Activated T-helper 17 cell treated with anti-CD3 and anti-CD28 coated beads, Interleukin-2, amount 50 U/mL, for 72 hours (primary cell): ENCODE measurements at places on chromosomes 16 and 17.

GRCh38 chr17:48770954-48771353 lies 42.4 kb upstream of the HOXB13 start:
- H3K4me3 ChIP-seq: no peak overlapping the region
- H3K27me3 ChIP-seq: peaks cover 37% of the 10 kb centered on the region
- no peak overlapping the region for H3K27ac ChIP-seq

- H3K27ac ChIP-seq: no peak overlapping the region
- H3K4me1 ChIP-seq: no peaks in the 10 kb centered on the region
- no peak overlapping the region for H3K4me3 ChIP-seq
- ATAC-seq: no peak
- no peaks in the 10 kb centered on the region for H3K36me3 ChIP-seq
Observed at GRCh38 chr17:77535435-77535834, 394.7 kb downstream of the SEC14L1 start.

DNA sequence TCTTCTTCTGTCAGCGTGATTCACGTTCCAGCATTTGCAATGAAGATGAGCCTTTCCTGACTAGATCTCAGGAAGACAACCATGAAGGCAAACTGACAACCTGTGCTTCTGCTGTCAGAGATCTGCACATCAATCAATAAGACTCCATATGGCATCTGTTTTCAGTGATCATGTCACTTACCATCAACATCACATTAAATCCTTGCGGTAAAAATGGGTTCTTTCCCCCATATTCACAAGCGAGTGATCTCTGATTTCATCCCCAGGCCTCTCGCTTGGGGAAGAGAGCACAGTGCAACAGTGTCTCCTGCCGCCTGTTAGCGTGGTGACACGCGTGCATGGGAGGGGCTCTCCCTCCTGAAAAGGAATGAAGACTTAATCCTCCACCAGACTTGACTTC lies 11.1 kb downstream of the NACA2 start:
- H3K27me3 ChIP-seq: peaks cover 33% of the 10 kb centered on the region
- no peak for ATAC-seq
- no peak overlapping the region for H3K4me3 ChIP-seq
- no peaks in the 10 kb centered on the region for H3K36me3 ChIP-seq
- H3K4me1 ChIP-seq: no peaks in the 10 kb centered on the region

GRCh38 chr17:50630524-50631194 lies 4.0 kb upstream of the ABCC3 start:
- no peak overlapping the region for H3K4me3 ChIP-seq
- peaks cover 10% of the 10 kb centered on the region for H3K4me1 ChIP-seq
- H3K27ac ChIP-seq: no peak overlapping the region
- peaks cover 47% of the 10 kb centered on the region for H3K27me3 ChIP-seq

- no peak overlapping the region for H3K27ac ChIP-seq
- no peak overlapping the region for H3K4me3 ChIP-seq
- H3K4me1 ChIP-seq: peaks cover 12% of the 10 kb centered on the region
- no peak for ATAC-seq
Observed at GRCh38 chr16:11552440-11552839, 34.3 kb downstream of the LITAF start.

DNA sequence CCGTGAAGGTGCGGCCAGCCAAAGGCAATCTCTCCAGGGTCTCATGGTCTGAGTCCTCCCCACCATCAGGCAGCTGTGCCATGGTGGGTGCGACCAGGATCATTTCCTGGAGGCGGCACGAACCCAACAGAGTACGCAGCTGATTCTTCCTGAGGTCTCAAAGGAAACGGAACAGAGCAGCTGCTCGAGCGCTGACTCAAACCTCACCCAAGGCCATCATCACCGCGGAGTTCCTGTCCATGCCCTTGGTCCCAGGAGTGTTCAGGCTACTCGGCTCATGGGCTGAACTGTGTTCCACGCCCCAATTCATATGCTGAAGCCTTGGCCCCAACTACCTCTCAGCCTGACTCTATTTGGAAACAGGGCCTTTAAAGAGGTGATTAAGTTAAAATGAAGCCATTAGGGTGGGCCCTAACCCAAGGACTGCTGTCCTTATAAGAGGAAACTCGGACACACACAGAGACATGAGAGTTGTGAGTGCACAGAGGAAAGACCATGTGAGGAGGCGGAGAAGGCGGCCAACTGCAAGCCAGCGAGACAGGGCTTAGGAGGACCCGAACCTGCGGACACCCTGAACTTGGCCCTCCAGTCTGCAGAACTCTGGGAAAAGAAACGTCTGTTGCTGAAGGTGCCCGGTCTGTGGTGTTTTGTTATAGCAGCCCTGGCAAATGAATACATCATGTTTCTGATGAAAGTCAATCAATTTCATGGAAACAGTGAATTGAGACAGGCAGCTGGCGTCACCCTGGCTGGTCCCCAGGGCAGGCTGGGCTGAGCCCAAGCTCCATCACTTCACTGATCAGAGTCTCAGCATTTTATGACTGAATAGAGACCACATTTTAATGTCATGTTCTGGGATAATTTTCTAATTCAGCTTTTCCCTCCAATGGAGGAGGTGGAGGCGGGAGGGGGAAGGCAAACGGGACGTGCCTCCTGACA lies 13.7 kb downstream of the MXRA7 start:
- H3K4me3 ChIP-seq: no peak overlapping the region
- H3K27me3 ChIP-seq: no peaks in the 10 kb centered on the region
- H3K4me1 ChIP-seq: peaks cover 7% of the 10 kb centered on the region
- H3K27ac ChIP-seq: no peak overlapping the region
- peak; percentile 64 for ATAC-seq

DNA sequence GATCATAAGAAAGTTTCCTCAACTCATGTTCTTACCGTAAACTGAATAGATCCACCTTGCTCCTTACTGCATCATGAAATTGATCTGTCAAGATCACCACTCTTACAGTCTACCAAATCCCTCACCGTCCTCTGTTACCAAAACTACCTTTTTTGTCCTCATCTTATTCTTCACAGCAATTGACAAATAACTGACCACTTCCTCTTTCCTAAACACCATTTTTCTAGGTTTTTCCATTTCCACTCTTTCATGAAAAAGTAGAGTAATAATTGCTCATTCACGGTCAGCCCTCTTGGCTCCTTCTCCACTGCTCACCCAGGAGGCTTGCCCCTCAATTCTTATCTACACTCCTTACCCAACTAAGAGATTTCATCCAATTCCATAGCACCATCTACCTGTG lies 44.9 kb downstream of the ABCA5 start:
- H3K4me3 ChIP-seq: no peak overlapping the region
- H3K27ac ChIP-seq: no peak overlapping the region
- H3K36me3 ChIP-seq: peaks cover 77% of the 10 kb centered on the region
- no peaks in the 10 kb centered on the region for H3K27me3 ChIP-seq
- no peaks in the 10 kb centered on the region for H3K4me1 ChIP-seq

- peak overlapping the region; percentile 74 for H3K27ac ChIP-seq
- peaks cover 10% of the 10 kb centered on the region for H3K4me1 ChIP-seq
- no peak overlapping the region for H3K4me3 ChIP-seq
Observed at GRCh38 chr17:60165223-60165622, 15.4 kb downstream of the CA4 start.

DNA sequence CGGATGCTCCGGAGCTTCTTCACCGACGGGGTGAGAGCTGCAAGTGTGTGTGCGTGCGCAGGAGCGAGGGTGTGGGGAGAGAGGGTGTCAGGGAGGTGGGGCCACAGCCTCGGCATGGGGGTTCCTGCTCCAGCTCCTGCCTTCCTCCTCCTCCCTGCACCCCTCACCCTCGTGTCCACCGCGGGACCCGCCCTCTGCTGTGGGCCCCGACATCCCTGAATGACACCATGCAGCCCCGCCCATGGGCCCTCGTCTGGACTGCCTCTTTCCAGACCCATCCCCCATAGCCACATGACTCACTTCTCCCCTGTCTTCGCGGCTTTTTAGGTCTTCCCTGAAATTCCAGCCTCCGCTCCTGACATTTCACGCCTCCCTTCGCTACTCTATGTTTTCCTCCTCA lies 41.6 kb downstream of the ARHGAP23 start:
- H3K27me3 ChIP-seq: peaks cover 11% of the 10 kb centered on the region
- H3K4me1 ChIP-seq: no peaks in the 10 kb centered on the region
- no peak overlapping the region for H3K27ac ChIP-seq
- no peak for ATAC-seq
- H3K36me3 ChIP-seq: no peaks in the 10 kb centered on the region
